ENCODE measurements at places on chromosomes 1 and 21.

DNA sequence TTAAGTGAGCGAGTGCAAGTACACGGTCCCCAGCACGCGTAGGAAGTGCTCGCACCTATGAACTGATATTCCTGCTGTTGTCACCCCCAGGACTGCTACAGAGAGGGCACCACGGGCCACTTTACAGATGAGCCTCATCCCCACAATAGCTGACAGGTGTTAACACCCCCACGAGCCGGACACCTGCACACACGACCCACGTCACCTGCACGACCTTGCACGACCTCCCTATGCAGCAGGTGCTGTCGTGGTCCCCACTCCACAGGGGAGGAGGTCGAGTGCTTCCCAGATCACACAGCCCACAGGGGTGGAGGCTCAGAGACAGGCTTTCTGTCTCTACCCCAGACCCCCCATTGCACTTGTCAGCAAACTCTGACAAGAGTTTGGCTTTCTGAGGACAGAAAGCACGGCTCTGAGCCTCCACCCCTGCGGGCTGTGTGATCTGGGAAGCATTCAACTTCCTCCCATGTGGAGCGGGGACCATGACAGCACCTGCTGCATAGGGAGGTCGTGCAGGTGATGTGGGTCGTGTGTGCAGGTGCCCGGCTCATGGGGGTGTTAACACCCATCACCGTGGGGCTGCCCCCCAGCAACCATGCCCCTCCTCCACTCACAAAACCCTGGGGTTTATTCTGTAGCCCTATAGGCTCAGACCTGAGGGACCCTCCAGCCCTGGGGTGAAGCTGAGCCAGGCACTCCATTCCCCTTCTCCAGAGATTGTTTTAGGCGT lies 80.8 kb downstream of the MATN1 start:
- no peak for DNase-seq

GRCh38 chr1:175841738-175842187 lies 98.4 kb upstream of the TNR start:
- DNase-seq: no peak

DNA sequence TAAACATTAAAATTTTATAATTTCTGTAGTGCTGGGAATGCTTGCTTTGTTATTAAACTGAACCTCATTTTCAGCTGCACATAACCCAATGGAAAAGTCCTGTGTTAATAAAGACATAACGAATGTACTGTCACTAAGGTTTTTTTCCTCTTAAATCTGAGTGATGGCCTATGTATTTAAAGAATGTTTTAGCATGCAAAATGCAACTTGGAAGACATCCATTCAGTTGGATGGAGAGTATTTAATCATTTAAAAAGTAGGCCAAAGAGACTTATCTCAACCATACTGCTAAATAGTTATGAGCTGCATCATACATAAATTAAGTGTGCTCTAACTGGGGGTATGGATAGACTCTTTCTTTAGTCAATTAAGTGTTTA lies 48.5 kb downstream of the RWDD3 start:
- no peak for DNase-seq

- no peak for DNase-seq
Measured at GRCh38 chr1:67738401-67738800, 53.4 kb downstream of the GADD45A start.

DNA sequence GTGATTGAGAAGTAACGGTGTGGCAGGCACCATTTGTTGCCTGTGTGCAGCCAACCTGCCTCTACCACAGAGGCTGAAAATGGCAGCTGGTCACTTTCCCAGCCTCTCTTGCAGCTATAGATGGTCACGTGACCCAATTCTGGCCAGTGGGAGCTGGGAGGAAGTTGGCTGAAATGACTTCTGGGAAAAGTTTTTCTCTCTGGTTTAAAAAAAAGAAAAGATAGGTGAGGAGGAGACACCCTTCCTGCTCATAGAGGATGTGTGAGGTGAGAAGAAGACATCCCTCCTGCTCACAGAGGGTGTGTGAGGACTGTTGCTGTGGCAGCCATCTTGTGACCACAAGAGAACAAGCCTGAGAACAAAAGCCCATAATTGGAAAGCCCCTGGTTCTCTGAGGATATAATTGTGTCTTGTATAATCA lies 122.8 kb downstream of the SYF2 start:
- no peak for DNase-seq

GRCh38 chr1:59015708-59016107 lies 231.9 kb upstream of the JUN start:
- no peak for DNase-seq

DNA sequence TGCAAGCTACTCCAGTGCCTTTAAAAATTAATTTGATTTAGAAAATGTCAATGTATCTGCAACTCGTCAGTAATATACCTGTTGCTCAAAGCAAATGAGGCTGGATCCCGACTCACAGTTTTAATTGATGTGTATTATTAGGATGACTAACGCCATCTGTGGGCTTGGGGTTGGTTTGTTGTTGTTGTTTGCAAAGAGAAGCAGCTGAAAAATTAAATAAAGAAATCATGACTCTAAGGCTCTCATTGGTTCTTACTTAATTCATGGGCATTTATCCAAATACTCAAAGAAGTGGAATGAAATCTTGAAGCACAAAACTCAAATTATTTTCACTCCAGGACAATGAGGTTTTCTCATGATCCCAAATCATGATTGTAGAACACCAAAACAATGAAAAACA lies 46.4 kb downstream of the SEC16B start:
- DNase-seq: no peak

DNA sequence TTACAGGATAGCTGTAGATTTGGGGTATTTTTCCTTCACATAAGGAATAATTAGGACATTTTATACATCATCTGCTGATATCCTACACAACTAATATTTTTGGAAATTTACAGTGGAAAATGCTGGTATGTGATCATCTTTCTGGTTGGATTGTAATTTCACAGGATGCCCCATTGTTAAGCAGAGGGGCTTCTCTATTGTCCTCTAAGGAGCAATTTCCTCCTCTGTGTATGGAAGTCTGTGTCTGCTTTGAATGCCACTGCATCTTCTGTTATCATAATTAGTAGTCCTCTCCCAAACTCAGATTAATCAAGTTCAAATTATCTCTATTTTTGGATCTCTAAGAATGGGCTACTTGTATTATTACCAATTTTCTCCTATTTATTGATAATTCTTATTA lies 988.1 kb upstream of the B3GALT2 start:
- no peak for DNase-seq

DNA sequence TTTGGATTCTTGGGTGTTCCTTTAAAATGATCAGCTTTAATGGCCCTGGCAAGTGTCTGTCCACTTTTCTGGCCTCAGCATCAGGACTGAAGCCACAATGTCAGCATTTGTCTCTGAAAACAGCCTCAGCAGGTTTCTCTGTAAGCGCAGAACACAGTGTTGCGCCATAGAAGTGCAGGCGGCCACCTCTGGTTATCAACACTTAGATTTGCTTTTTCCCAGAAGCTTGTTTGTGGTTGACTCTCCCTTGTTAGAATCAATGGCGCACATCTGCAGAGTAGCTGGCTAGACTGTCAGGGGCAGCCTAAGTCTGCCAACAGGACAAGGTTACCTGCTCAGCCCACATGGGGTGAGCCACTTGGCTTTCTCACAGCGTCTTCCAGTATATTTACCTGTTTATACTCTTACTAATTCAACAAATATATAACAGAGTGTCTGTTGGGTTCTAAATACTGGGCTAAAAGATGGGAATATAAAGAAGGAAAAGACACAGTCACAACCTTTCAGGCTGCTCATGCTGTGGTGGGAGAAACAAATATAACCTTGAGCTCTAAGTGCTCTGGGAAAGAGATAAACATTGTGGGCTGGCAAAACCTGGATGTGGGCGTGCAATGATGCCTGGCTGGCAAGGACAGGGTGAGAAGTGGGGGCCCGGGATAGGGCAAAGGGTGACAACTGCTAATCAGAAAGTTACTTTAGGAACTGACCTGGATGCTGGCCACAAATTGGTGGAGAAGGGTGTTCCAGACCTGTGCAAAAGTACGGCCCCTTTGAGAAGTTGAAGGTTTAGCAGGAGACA lies 149.3 kb upstream of the KIAA0040 start:
- DNase-seq: no peak

- no peak for DNase-seq
Measured at GRCh38 chr1:91031081-91031480, 9.2 kb upstream of the ZNF644 start.

DNA sequence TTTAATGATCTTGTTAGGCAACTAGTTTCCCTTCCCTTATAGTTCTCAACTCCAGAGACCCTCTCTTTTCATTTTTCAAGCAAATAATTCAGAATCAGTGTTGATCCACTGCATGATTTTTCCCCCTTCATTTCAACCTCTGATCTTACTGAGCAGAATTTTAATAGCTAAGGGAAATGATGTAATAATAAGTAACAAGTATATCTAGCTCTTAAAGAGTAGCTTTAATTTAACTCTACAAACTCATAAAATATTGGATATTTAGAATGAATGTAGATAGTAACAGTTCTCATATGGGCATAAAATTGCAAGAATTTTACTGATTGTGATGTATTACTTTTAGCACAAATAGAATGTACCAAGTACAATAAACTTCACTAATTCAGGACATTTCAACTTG lies 130.2 kb downstream of the NR5A2 start:
- no peak for DNase-seq

GRCh38 chr1:152398812-152399698 lies 15.0 kb downstream of the CRNN start:
- DNase-seq: no peak

GRCh38 chr1:26102119-26102518 lies 9.5 kb upstream of the PDIK1L start:
- no peak for DNase-seq

GRCh38 chr1:5704561-5705514 lies 287.4 kb downstream of the NPHP4 start:
- no peak for DNase-seq

GRCh38 chr1:230785636-230786384 lies 38.6 kb downstream of the CAPN9 start:
- no peak for DNase-seq

GRCh38 chr1:197521118-197521739 lies 253.2 kb downstream of the CRB1 start:
- no peak for DNase-seq

DNA sequence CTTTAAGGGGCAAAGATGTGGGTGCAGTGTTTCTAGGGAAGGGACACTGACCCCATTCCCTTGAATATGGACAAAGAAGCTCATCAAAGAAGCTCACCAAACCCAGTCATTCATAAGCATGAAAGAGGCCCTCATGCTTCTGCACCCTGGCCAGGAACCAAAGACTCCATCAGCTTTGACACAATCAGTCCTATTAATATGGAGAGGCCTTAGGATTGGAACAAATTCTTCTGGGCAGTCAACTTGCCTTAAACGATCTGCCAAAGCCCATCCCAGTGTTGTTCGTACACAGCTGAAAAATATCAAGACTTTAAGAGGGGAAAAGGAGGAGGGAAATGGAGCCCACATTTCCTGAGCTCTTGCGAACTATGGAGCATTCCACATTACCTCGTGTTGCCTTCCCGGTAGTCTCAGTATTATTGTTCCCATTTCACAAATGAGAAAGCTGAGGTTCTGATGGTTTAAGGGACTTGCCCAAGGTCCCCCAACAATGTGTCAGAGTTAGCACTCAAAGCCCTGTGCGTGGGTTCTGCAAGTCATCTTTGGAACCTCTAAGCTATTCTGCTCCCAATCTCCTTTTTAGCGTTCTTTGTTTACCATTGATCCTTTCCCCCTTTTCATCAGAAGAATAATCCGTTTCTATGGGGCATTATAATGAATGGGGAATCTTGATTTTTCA lies 161.9 kb downstream of the ZBTB18 start:
- DNase-seq: no peak

DNA sequence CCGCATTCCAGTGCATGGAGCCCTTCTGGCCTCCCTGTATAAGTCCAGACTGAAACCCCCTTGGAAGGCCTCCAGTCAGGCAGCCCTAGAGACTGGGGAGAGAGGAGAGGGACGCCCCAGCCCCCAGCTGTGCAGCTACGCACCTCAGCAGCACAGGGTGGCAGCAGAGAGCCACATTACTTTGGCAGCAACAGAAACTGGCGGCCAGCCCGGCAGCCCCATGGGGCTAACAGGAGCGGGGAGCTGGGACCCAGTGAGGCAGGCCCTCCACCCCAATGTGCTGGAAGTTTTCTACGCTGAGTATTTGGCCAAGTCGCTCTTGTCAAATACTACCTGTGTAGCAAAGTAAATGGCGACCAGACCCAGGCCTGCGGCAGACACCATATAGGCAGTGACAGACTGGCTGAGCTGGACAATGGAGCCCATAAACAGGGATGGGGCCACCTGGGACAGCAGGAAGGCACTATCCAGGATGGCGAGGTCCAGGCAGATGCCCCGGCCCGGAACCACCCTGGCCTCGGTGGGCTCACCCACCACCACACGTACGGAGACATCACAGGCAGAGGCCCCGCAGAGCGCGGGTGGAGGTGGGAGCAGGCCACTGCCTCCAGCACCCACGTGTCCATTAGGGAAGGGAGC lies 21.2 kb downstream of the SLC45A3 start:
- DNase-seq: no peak

DNA sequence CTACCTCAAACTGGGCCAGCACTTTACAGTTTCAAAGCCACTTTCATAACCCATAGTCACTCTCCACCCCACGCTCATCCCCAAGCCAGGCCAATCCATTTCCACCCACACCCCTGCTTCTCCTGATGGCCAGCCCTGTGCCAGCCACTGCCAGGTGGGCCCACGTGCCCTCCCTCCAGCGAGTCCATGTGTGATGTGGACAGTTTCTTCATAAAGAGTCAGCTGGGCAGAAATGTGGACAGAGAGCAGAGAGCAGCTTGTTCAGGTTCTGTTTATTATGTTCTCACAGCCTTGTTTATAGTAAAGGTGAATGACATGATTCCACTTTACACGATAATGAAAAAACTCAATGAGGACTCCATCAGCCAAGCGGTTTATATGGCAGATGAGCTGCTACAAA lies 37.4 kb upstream of the RGS16 start:
- DNase-seq: no peak

DNA sequence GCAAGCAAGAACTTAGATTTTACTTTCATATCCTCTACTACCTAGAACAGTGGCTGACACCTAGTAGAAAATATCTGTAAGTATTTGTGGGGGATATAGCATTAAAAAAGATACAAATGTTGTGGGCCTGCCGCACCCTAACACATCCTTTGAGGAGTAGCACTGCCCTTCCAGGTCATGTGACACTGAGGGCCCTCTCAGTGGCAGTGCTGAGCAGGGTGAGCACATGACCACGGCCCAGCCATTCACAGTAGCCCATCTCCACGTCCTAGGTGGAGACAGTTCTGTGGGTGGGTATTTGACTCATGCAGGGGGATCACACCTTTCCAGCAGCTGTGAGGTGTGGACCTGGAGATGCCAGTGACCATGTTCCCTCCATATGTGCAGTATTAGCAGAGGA lies 108.9 kb downstream of the OMA1 start:
- DNase-seq: no peak

DNA sequence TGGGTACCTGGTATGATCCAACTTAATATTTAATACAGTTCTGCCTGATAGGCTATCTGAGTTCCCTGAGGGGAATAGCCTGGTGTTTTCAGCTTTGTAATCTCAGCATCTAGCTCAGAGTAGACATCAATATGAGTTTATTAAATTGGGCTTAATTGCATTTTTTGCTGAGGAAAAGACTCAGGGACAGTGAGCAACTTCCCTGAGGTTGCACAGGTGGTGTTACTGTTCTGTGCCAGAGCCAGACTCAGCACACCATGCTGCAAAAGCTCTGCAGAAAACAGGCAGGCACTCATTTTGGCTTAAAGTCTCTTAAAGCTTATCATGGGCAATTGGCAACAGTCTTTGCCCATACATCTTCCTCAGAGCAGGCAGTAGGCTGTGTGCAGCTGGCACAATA lies 90.5 kb upstream of the JUN start:
- no peak for DNase-seq
